ENCODE measurements at places on chromosomes 4 and X.

- DNase-seq, result no peak
Observed at GRCh38 chrX:117487421-117487820, 629.2 kb downstream of the KLHL13 start.

- DNase-seq, result no peak
Observed at GRCh38 chr4:76589402-76589801, 154.4 kb downstream of the SHROOM3 start.

GRCh38 chrX:15310117-15310516 is 5.3 kb downstream of the ASB11 start:
- no peak for DNase-seq

- no peak for DNase-seq
Observed at GRCh38 chrX:134715930-134716619, 57.8 kb upstream of the PLAC1 start.

GRCh38 chrX:40122487-40122886 is 24.7 kb upstream of the BCOR start:
- no peak for DNase-seq

DNA sequence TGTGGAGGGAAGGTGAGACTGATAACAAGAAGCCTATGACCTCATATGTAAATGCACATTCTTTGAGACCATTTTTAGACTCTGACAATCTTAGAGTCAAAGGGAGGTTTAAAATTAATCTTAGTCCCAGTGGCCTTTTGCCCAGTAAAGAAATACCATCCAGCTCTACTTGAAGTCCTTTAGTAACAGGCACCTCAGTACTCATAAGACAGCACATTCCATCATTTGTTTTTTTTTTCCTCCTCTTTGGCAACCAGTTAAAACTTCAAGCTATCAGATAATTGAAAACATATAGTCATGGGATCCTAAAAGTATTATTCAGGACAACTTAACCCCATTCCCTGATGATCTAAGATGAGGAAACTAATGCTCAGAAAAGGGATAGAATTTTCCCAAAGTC is 4.6 kb downstream of the EDA2R start:
- DNase-seq, result no peak

DNA sequence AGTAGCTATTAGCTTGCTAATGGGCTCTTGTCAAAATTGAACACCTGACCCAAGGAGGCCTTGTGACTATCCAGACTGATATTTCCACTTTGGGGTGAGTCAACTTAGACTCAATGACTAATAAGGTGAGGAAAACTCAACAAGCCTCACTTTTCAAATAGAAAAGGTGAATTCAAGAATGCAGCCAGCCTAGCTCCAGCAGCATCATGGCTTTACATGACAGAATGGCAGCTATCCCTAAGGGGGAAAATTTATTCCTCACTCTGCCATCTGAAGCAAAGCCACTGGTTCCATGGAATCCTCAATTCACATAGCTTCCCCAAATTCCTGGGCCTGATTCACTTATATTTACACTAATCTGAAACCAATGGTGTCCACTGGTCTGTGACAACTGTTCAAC is 29.1 kb upstream of the RAB9B start:
- DNase-seq, result no peak

- DNase-seq, result no peak
Observed at GRCh38 chr4:121934635-121935034, 17.2 kb downstream of the TRPC3 start.

DNA sequence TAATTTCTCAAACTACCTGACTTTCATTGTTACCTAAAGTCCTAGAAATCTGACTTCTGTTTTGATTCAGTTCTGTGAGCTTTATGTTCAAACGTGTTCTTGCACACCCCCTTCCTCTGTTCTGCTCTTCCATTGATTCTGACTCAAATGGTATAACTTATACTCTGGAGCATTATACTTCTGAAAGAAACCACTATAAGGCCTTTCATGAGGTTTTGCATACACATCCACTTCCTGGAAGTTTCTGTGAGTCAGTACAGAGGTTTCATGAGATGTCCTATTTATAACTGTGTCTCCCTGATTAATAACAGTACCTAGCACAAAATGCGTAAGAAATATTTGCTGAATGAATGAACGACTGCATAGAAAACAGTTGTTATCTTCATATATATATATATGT is 540.2 kb upstream of the CT83 start:
- DNase-seq, result no peak

GRCh38 chr4:26854701-26855100 is 5.9 kb upstream of the STIM2 start:
- DNase-seq, result no peak

DNA sequence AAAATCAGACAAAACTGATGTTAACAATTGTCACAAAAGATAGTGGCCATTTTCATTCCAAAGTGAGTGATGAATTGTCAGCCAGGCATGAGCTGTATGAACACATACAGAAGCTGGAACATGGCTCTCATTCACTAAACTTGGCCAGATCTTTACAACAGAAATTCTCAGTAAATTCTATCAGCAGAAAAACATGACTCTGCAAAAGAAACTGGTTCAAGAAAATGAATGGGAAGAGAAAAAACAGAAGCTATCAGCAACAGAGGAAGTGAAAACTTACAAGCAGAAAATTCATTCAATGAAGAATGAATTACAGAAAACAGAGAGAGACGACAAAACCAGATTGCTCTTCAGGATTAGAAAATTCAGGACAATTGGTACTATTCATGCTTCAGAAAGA is 249.6 kb downstream of the COL25A1 start:
- peak; percentile 22 for DNase-seq

DNA sequence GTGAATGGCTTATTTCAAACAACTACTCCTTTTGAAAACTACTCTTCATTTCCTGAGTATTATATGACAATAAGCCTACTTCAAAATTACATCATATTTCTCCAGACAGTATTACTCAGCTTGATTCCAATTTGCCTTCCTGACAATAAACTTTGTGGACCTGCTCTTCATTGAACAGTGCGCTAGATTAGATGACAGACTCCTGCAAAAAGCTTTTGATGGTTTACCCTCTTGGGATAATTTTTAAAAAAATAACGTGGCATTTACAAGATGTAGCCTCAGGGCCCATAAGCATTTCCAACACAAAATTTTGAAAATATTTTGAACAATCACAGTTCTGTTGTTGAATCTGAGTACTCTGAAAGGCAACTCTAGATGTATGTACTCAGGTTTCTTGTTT is 25.9 kb downstream of the MGAT4D start:
- no peak for DNase-seq

GRCh38 chrX:76279007-76279406 is 106.1 kb downstream of the PBDC1 start:
- peak; percentile 33 for DNase-seq
